ENCODE measurements at places on chromosomes 6 and 20. TPM values are rescaled to one million over a fixed set of nuclear protein-coding genes. Genes with fewer than 3 reads are reported as not detected.

The SH3BGRL2 gene
- 1.1 TPM for polyA plus RNA-seq

DNA sequence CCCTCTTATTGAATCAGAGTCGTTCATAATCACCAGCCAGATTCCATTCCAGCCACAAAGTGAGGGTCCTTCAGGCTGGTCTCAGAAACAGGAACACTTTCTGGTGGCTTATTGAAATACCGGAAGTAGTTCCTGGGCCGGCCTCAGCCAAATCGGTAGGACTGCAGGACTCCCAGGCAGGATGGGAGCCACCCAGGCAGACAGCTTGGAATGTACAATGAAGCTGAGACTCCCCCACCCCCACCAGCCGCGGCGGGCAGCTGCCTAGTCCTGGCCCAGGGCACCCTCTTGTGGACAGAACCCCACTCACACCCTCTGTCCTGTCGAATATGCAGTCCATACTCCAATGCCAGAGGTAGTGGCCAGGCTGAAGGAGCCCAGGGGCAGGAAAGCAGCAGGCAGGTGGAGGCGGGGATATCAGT, 43.8 kb downstream of the MDFI start:
- peak; percentile 94 for DNase-seq

DNA sequence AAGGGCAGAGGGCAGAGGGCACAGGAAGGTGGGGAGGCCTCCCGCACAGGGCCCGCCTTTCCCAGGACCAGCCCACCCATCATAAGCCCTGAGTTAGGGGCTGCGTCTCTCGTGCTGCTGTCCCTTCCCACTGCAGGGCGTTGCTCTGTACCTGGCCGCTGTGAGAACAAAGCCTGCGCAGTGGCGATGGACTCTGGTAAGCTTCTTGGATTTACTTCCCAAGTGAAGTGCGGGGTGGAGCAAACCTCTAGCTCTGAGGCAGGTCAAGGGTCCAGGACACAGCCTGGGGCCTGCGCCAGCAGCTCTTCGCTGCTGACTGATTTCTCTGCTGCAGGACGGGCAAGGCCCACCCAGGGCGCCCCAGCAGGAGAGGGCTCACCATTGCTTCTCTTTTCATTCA, 23.9 kb downstream of the INSM1 start:
- no peak for DNase-seq

The CLPSL1 gene
- not detected for polyA plus RNA-seq

The PRRC2A gene
- 47.2 TPM for polyA plus RNA-seq

GRCh38 chr6:141938664-141939063, 194.1 kb upstream of the GJE1 start:
- DNase-seq: no peak

DNA sequence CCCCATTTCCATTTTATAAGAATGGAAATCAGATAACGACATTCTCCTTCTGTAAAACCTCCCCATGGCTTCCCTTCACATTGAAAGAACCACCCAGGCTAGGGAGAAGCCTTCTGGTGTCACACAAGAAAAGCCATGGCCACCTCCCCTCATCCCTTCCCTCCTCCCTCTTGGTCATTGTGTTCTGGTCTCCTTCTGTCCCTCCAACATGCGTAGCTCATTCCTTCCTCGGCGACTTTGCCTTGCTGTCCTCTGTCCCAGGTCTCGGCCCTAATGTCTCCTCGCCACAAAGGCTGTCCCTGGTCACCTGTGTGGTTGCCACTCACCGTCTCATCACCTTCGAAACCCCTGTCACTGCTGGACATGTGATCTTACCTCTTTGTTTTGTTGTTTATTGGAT, 193.9 kb downstream of the BCAS1 start:
- no peak for DNase-seq

DNA sequence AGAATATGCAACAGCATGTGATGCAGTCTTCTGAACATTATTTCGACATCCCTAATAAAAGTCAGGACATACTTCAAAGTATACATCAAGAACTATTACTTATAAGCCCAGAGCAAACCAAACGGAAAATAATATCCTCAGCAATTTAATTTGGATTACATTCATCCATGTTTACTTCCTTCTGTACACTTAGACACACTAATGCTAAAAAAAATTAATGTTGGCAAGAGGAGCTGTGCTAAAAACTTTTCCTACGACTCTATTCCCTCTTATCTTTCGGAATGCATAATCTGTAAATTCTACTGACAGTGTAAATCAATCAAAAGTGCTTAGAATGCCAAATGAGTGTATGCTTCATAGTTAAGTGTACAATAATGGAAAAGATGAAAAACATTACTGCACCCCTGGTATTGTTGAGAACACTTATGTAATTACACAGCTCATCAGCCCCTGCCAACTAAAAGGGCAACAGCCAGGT, 301.2 kb upstream of the HSF2 start:
- no peak for DNase-seq

DNA sequence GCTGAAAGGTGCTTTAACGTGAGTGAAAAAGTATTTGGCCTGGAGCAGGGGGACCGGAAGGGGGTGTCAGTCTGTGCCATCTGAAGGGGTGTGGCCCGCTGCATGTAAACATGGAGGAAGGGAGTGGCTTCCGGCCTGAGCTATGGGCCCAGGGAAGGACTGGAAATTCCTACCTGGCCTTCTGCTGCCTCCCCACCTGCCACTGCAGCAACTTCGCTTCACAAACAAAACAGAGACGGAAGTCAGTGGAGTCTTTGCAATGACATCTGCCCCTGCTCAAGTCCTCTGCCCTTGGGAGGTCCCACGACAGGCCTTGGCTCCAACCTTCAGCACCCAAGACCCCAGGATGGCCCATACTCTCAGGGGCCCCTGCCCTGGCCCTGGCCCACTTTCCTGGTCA, 28.1 kb upstream of the FOXP4 start:
- DNase-seq: no peak

The CRIP3 gene
- not detected for polyA plus RNA-seq

The FOXF2 gene
- polyA plus RNA-seq: 2.7 TPM

DNA sequence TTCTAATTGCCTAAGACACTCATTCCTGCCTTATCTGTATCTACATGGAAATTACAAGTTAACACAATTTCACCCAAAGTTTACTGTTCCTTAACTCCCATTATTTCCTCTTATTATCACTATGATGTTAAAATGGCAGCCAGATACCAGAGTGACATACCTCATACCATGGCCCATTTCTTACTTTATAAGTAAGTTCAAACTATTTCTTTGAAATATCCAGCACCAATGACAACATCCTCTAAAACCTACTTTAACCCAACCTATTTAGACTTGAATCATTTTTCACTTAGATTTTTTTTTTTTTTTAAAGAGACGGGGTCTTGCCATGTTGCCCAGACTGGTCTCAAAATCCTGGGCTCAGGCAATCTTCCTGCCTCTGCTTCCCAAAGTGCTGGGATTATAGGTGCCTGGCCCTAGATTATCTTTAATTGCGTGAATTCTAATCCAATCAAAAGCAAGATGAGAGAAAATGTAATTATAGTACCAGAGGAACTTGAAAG, 10.0 kb downstream of the REV3L start:
- peak; percentile 16 for DNase-seq

The MYB gene
- polyA plus RNA-seq: 0.10 TPM

DNA sequence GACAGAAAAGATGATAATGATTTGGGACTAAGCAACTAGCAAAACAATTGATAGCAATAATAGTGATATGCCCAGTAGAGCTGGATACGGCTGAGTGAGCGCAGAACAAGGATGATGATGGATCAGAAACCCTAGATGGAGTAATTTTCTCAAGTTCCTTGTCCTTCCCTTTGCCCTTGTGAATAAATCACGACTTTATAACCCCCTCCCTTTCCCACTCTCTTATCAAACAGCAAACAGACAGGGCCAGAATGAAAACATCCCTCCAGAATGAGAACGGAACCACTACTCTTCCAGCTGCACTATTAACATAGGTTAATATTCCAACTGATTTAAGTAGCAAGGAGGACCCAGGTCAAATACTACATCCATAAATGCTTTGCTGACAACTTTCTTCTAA, 1.3 kb upstream of the MTFR2 start:
- DNase-seq: peak; percentile 13

GRCh38 chr6:155031091-155031490, 36.0 kb downstream of the TIAM2 start:
- no peak for DNase-seq

DNA sequence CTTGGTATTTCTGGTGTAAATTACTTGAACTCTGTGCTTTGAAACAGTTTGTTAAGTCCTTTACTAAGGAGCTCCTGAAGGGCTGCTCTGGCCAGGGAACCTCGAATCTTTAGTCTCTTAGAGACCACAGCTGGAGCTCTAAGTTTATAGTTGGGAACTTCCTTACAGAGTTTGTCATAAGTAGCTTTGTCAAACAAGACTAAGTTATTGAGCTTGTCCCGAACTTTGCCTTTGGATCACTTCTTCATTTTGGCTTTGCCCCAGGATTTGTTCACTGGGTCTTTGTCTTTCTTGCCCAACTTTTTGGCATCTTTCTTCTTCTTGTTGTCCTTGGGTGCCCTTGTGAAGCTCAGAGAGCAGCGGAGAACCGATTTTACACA, 64.8 kb downstream of the FAM50B start:
- peak; percentile 12 for DNase-seq

- peak; percentile 47 for DNase-seq
Measured at GRCh38 chr6:64280569-64280968, 645.0 kb downstream of the PHF3 start.

The ENPP1 gene
- 34.2 TPM for polyA plus RNA-seq

GRCh38 chr6:154625721-154626120, 107.5 kb upstream of the SCAF8 start:
- no peak for DNase-seq

GRCh38 chr20:21174516-21175239, 48.8 kb downstream of the KIZ start:
- no peak for DNase-seq

The B4GALT5 gene
- polyA plus RNA-seq: 4.2 TPM

GRCh38 chr6:48845219-48845618, 617.8 kb downstream of the MMUT start:
- DNase-seq: no peak

GRCh38 chr6:23036406-23036983, 467.1 kb downstream of the HDGFL1 start:
- DNase-seq: no peak

GRCh38 chr6:68114463-68115047, 520.5 kb upstream of the ADGRB3 start:
- DNase-seq: no peak

The TLDC2 gene
- 0.20 TPM for polyA plus RNA-seq

The TMEM74B gene
- polyA plus RNA-seq: 0.23 TPM

The AVP gene
- not detected for polyA plus RNA-seq

DNA sequence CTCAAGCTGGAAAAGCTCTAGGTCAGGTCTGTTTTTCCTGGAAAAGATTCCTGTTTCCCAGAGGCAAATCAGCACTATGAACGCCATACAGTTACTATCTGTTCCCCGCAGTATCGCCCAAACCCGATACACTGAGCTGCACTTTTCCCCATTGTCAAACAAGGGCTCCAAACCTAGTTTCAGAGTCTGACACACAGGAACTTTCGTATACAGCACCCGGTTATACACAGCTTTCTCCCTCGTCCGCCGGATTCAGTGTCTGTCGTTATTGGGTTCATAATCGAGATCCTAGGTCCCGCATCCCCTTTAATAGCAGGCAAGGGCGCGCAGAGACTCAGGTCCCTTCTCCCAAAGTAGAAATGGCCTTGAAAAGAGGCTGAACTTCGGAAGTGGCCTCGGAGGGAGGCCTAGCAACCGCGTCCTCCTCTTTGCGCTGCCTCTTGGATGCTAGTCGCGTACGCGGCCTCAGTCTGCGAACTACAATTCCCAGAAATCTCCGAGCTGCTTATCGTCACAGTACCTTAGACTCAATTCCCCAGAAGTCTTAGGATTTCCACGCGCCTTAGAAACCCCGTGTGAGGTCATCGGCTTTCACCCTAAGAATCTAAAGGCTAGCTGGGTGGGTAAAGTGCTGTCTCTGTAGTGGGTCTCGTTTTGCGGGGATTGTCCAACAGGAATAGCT, 34.2 kb downstream of the ZNF391 start:
- DNase-seq: peak; percentile 23

The TOX2 gene
- polyA plus RNA-seq: 15.9 TPM

The PNPLA1 gene
- not detected for polyA plus RNA-seq

- DNase-seq: no peak
Measured at GRCh38 chr20:24779131-24779530, 169.9 kb upstream of the CST7 start.

Data from GM23248 (cell line).